IPS DF 6.9 (cell line): ENCODE measurements at places on chromosomes 7 and 10.

- DNase-seq: no peak
These were observed 75.2 kb upstream of the CELF2 start for GRCh38 chr10:10942441-10942840.

GRCh38 chr10:102281102-102281487 is 35.8 kb downstream of the GBF1 start:
- no peak for DNase-seq

GRCh38 chr10:103188853-103189252 is 4.2 kb downstream of the NT5C2 start:
- no peak for DNase-seq

DNA sequence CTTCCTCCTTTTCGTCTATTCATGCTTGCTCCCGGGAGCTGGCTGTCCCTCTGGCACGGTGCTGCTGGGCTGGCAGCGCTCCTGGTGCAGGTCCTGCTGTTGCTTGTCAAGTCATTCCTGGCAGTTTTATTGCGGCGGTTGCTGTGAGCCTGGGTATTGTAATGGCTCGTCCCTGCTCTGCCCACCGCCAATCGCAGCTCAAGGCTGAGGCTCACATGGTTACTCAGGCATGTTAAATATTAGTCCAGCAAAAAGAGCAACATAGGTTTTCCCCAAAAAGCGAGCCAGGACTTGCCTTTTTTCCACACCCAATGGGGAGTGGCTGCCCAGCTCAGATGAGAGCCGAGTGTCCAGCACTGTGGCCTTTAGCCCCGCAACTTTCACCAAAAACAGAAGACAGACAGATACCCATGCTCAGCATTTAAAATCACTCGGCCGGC is 492.9 kb upstream of the FOXK1 start:
- DNase-seq: no peak

DNA sequence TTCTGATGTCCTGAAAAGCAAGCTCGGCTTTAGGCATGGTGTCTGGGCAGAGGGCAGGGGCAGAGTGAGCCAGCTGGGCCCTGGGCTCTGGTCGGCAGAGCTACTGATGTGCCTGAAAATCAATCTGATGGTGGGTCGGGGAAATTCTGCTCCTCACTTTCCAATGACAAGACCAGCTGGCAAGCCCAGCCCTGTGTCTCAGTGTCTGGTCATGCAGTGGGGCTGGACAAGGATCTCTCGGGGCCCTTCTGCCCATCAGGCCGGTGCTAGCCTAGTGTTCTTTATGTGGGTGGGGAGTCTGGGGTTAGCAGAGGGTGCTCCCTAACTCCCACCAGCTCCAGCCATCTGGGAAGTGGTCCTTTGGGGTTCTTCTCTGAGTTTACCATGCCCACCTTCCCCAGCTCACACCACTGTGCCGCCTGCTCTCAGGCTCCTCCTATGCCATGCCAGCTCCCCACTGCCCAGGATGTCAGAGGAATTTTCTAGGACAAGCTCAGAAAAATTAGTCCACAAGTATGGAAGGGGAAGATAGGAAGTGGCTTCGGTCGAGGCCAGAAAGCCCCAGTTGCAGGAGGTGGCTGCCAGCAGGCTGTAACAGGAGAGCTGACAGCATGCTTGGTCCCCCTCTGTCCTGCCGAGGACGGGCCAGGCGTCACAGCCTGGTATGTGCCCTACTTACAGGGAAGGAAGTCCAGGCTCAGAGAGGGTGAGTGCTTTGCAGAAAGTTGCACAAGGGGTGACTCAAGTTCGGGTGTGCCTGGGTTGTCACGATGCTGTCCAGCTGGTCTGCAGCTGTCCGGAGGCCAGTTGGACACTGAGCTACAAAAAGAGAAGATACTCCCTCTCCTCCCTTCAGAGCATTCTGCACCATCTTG is 135.2 kb downstream of the ADCY1 start:
- no peak for DNase-seq

DNA sequence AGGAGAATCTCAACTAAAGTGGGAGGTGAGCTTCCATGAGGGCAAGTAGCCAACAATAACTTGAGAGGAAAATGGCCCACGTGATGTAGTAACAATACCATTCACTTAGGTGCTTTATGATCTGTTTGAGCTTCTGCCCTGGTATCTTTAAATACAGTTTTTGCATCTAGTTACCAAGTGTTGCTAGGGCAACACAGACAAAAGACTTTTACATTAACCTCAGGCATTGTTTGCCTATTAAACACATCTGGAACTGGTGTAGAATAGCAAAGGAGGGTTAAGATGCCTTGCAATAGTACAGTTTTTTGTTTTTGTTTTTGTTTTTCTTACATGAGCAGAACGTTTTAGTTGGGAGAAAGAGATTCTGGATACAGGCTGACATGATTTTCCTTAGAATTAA is 97.7 kb upstream of the MTPN start:
- DNase-seq: no peak

DNA sequence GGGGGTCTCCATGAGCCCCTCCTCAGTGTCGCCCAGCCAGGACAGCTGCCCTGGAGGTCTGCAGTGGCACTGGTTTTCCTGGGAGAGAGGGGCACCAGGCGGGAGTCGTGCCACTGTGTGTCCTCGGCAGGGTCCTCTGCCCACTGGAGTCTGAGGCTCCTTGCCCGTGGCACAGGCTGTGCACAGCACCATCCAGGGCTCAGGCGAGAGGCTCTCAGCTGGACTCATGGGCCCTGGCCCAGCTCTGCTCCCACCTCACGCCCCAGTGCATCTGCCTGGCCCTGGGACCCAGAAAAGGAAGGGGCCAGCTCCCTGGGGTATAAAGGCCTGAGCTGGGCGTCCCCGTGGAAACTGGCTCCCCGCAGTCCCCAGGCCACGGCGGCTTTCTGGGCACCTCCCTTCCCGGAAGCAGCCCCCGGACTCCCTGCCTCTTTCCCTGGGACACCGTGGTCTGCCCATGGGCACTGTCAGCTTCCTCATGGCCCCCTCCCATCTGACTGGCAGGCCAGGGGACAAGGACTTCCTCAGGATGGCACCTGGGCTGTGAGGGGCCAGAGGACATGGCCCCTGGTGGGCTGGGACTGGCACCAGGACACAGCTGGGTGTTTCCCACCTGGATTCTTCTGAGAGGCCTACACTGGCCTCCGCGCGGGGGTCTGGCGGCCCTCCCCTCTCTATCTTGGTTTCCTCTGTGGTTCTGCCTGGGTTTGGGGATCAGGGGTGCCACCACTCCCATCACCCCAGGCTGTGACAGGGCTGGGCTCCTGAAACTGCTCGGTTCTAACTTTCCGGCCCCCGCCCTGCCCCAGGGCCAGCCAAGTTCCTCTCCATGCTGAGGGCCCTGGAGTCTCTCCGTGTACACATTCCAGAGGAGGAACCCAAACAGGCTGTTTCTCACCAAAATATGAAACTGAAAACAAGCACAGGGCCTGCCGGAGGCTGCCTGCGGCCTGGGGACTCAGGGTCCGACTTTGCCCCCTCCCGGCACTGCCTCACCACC is 5.5 kb downstream of the FOXL3 start:
- no peak for DNase-seq
